Stimulated activated CD4-positive, alpha-beta T cell treated with anti-CD3 and anti-CD28 coated beads, Interleukin-4, amount 100 ng/mL, for 4 hours (primary cell): ENCODE measurements at places on chromosomes 6 and 20.

GRCh38 chr20:34389206-34389953 is 26.3 kb downstream of the ITCH start:
- no peak for DNase-seq

DNA sequence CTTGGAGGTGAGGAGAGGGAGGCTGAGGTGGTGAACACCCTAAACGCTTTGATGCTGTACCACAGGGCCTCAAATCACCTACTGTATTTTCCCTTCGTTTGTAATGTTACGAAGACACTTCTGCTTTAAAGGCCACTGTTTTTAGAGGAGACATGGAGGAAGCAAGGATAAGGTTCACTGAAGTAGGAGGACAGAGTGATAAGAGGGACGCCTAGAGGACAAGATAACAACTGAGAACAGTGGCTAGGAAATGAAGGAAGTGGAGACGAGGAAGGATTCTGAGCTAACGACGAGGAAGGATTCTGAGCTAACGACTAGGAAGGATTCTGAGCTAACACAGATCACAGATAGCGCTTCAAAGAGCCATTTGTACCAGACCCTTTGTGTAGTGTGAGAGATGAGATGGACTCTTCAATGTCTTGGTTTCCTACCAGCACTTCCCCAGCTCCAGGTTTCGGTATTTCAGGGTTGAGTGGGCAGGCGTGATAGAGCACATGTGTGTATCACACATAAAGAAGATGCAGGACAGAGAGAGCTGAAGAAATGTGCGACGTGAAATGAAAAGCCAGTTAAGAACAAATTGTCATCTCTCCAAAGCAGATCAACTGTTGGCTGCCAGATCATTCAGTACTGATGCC is 7.5 kb downstream of the SF3B5 start:
- no peak for DNase-seq

GRCh38 chr20:39019027-39019426 is 56.9 kb downstream of the DHX35 start:
- no peak for DNase-seq

- DNase-seq = no peak
These were observed 10.5 kb upstream of the KIAA1755 start for GRCh38 chr20:38270869-38271605.

- no peak for DNase-seq
These were observed 42.0 kb upstream of the ESR1 start for GRCh38 chr6:151765444-151765886.

- no peak for DNase-seq
These were observed 65.1 kb upstream of the PMEPA1 start for GRCh38 chr20:57774951-57775350.

- DNase-seq = no peak
These were observed 104.0 kb downstream of the ARHGAP18 start for GRCh38 chr6:129605967-129606366.

- no peak for DNase-seq
These were observed 568.6 kb downstream of the HAO1 start for GRCh38 chr20:7371518-7372163.

GRCh38 chr20:50332491-50332980 is 141.9 kb downstream of the CEBPB start:
- no peak for DNase-seq

- peak; percentile 30 for DNase-seq
These were observed 18.3 kb downstream of the RAET1L start for GRCh38 chr6:150006961-150007464.

GRCh38 chr6:169752074-169752623 is 727 bp downstream of the ERMARD start:
- peak; percentile 3 for DNase-seq

GRCh38 chr6:116018976-116019375 is 41.7 kb downstream of the FRK start:
- DNase-seq = no peak

DNA sequence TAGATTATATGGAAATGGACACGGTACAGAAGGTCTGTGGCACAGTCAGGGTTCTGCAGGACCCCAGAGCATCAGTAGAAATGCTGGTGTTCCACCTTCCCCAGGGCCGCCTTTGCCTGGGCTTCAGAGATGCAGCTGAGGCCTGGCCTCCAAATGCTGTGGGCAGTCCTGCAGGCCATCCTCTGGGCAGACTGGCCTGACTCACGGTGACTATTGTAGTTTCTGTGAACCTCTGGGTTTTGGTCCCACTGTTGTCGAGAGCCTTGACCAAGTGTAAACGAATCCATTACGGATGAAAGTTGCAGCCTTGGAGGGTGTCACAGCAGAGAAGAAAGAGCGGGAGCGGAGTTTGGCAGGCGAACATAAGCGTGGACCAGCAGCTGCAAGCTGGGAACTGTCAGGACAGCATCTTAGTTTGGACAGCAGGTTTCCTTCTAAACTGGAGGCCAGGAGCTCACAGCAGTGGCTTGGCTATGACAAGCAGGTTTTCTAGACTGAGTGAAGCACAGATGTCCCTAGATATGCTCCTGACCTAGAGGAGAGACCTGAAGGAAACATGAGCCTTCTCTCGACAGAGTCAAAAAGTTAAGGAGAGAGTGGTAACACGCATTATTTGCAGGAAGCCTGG is 46.2 kb upstream of the BCLAF1 start:
- no peak for DNase-seq

GRCh38 chr20:25283221-25283951 is 35.5 kb downstream of the PYGB start:
- no peak for DNase-seq

GRCh38 chr6:34236131-34236442 is 586 bp upstream of the HMGA1 start:
- DNase-seq = no peak

DNA sequence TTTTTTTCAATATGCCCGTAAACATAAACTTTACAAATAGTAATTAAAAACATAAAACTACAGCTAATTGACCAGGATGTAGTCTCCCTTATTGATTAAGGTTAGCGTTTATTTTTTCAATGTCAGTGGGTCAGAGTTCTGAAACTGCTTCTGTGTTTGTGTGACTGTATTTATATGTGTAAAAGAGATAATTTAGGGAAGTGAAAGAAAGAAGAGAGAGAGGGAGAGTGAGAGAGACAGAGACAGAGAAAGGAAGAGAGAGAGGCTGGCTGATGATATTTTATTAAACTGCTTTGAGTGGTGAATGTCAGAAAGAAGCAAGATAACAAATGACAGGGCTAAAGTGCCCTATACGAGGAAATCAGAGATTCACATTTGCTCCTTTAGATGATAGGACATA is 266.1 kb upstream of the PTCHD4 start:
- no peak for DNase-seq

DNA sequence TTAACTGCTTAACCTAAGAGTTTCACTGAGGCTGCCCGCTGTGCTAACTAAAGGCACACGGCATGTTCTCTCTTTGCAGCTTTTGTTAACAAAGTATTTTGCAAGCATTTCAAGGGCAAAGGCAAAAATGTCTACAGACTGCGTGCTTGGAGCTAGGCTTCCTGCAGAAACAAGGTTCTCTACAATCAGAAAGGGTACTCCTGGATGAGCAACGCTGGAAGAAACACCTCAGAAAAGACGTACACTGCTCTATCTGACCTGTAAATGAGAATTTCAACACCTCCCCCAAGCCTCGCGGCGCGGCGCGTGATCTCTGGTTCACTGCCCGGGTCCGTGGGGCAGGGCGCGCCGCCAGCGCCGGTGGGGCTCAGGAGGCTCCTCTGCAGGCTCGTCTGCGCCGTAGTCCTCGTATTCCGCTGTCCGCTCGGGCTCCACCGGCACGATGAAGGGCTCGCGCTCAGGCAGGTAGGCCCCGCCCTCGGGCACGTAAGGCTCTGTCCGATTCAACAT is 120.9 kb downstream of the COL12A1 start:
- no peak for DNase-seq

- DNase-seq = no peak
These were observed 20.2 kb downstream of the NTSR1 start for GRCh38 chr20:62728781-62729300.

- DNase-seq = no peak
These were observed 198.2 kb upstream of the PLCB4 start for GRCh38 chr20:8870652-8871051.

GRCh38 chr6:35640017-35640664 is 48.6 kb downstream of the FKBP5 start:
- DNase-seq = no peak

GRCh38 chr20:14505476-14505875 is 168.1 kb upstream of the FLRT3 start:
- DNase-seq = no peak

DNA sequence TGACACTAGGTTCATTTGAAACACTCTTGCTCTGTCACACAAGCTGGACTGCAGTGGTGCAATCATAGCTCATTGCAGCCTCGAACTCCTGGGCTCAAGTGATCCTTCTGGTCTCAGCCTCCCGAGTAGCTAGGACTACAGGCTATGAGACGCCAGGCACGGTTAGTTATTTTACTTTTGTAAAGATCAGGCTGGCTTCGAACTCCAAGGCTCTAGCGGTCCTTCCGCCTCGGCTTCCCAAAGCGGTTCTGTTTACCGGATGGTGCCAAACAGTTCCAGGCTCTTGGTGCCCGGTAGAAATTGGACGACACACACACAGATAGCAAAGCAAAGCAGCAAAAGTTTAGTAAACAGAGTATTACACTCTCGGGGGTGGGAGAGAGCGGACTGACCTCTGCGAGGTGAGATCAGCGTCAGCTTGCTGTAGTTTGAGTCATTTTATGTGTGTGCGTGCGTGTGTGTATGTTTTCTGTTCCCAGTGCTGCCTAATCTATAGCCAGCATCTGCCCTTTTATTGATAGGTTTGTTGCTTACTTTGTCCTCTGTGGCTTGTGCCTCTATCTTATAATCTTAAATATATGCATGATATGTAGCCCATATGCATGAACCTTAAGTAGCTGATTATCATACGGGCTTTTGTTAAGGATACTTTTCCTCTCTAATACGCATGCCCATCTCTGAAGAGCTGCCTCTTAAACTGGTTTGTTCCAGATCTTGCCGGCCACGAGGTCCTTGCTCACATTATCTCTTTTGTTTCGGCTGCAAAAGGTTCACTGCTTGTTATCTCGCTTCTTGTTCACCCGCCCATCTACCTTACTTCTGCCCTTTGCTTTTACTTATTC is 75.2 kb downstream of the OR2B2 start:
- DNase-seq = peak; percentile 35

DNA sequence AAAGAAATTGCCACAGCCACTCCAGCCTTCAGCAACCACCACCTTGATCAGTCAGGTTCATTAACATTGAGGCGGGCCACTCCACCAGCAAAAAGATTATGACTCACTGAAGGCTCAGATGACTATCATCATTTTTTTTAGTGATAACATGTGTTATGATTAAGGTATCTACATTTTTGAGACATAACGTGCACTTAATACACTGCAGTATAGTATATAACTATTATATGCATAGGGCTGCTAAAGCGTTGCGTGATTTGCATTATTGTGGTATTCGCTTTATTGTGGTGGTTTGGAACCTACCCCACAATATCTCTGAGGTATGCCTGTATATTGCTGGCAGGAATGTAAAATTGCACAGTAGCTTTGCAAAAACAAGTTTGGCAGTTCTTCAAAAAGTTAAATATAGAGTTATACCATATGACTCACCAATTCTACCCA is 6.8 kb upstream of the RIPK1 start:
- no peak for DNase-seq

GRCh38 chr6:36578431-36578830 is 15.7 kb upstream of the SRSF3 start:
- DNase-seq = no peak

DNA sequence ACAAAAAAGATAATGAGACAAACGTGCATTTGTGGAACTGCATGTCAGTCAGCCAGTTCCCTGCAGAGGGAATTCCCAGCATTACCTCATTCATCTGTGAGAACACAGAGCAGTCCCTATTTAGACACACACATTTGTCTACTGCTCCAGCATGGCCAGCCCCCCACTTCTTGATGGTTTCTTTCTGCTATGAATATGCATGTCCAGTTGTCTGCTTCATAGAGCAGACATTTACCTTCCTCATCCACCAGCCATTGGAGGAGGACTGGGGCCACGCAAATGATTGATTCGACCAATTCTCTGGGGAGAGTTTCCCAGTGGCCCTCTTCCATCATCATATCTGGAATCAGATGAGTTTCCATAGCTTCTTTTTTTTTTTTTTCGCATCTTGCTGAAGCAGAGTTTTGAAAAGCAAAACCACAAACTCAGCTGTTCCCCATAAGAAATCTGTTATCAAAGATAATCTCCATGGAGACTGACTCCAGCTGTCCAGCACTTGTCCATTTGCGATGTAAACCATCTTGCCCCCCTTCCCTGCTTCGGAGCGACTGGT is 11.8 kb downstream of the ENPP1 start:
- no peak for DNase-seq

DNA sequence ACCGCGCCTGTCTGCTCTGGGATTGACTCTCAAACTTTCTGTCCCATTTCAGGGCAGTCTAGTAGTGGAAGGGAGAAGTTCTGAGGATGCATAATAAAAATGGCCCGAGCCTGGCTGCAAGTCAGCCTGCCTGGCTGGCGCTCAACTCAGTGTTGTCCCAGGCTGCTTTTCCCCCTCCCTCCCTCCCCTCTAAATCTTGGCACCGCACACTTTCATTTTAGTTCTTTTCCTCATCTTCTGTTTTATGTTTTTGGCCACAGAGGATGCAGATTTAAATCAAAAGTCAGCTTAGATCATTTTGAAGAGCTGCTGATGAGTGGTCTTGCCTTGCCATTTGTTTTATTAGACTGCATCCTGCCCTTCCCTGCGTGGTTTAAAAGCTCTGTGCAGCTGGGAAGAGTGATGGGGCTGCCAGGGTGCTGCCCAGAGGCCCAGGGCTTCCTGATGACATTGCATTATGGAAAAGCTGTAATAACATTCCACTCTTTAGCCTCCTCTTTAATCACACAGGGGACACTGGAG is 6.5 kb upstream of the UQCC2 start:
- no peak for DNase-seq

- DNase-seq = no peak
These were observed 256.4 kb downstream of the ARID1B start for GRCh38 chr6:157033428-157034140.

GRCh38 chr6:15922510-15923250 is 206.2 kb upstream of the MYLIP start:
- no peak for DNase-seq

DNA sequence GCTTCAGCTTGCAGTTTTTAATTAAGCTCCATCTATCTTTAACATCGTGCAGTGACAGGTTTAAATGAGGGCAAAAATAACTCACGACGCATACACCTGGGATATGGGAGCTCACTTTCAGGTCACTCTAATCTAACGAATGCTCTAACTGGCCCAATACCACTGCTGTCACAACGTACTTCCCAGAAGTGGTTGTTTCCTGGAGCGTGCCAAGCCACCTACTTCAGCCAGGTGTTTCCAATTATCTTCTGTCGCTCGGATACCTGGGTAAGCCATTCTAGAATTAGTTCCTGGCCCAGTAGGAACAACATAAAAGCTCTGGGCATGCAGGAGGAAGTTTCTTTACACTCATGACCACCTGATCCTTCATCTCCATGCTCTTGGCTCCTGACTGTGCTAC is 147.4 kb downstream of the FOXC1 start:
- DNase-seq = no peak

- no peak for DNase-seq
These were observed 111.2 kb downstream of the CDK19 start for GRCh38 chr6:110703906-110704594.
